NCI-H187 treated with DMSO at 0.1 percent for 48 hours (cell line): ENCODE measurements at places on chromosomes 1 and 21.

DNA sequence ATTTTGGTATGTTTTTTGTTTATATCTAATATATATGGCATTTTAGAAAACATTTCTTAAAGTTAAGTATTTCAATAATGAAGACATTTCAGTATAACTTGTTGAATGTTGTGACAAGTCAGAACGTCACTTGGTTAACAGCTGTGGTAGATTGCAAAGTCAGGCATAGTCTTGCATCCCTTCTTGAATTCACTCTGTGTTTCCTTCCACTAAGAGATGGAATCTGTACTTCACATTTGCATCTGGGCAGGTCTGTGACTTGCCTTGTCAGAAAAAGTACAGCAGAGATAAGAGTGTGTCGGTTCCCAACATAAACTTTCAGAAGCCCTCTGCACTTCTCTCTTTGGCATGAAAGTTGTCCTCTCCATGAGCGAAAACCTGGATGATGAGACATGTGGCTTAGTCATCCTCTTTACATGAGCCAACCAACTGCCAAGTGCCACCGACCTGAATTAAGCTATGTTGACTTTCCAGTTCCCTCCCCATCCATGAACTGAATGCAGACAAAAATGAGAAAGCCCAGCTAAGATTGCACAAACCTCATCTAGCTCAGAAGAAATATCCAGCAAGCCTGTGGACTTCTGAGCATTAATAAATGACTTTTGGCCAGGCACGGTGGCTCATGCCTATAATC lies 1730.2 kb downstream of the MRPL39 start:
- no peak for DNase-seq

- DNase-seq, result no peak
These were observed 63.1 kb downstream of the ZNF281 start for GRCh38 chr1:200346700-200347099.

GRCh38 chr1:210448297-210448892 lies 119.7 kb downstream of the HHAT start:
- DNase-seq, result no peak

- no peak for DNase-seq
These were observed 111.1 kb downstream of the CLIC6 start for GRCh38 chr21:34779860-34780259.

GRCh38 chr21:46021978-46022544 lies 40.5 kb downstream of the COL6A1 start:
- no peak for DNase-seq

- no peak for DNase-seq
These were observed 135.5 kb downstream of the SETD4 start for GRCh38 chr21:35924714-35925301.

GRCh38 chr1:169207797-169208520 lies 101.5 kb downstream of the ATP1B1 start:
- no peak for DNase-seq

DNA sequence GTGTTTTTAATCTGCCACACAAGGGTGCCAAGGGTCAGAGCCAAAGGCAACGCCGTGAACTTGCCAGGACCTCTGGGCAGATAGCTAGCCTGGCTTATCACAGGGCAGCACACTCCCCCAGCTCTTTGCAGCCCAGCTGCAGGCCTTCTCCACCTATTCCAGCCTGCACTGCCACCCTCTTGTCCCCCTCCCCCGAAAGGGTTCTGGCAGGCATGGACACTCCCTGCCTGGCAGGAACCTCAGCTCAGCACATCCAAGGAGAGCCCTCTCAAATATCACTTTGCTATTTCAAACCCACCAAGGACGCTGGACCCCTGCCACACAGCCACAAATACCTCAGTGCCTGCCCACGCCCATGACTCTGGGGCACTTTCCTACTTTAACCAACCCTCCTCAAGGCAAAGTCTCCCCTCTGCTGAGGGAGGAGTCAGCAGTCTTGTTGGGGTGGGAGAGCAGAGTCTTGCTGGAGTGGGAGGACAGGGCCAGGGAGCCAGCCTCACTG lies 9.1 kb downstream of the SSBP3 start:
- DNase-seq, result no peak

DNA sequence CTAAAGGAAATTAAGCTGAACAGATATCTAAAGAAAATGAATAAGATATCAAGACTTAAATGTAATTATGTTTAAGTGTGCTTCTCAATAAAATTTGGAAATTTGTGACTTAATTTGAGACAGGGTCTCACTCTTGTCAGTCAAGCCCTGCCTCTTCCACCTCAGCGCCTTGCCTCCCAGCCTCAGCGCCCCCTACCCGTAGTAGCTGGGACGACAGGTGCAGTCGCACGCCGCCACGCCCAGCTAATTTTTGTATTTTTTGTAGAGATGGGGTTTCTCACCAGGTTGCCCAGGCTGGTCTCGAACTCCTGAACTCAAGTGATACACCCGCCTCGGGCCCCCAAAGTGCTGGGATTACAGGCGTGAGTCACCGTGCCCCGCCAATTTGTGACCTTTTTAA lies 117.0 kb downstream of the CLEC20A start:
- no peak for DNase-seq

GRCh38 chr1:33641104-33641830 lies 168.8 kb downstream of the ZSCAN20 start:
- DNase-seq, result no peak

- no peak for DNase-seq
These were observed 7.6 kb downstream of the LAPTM5 start for GRCh38 chr1:30749691-30750583.

DNA sequence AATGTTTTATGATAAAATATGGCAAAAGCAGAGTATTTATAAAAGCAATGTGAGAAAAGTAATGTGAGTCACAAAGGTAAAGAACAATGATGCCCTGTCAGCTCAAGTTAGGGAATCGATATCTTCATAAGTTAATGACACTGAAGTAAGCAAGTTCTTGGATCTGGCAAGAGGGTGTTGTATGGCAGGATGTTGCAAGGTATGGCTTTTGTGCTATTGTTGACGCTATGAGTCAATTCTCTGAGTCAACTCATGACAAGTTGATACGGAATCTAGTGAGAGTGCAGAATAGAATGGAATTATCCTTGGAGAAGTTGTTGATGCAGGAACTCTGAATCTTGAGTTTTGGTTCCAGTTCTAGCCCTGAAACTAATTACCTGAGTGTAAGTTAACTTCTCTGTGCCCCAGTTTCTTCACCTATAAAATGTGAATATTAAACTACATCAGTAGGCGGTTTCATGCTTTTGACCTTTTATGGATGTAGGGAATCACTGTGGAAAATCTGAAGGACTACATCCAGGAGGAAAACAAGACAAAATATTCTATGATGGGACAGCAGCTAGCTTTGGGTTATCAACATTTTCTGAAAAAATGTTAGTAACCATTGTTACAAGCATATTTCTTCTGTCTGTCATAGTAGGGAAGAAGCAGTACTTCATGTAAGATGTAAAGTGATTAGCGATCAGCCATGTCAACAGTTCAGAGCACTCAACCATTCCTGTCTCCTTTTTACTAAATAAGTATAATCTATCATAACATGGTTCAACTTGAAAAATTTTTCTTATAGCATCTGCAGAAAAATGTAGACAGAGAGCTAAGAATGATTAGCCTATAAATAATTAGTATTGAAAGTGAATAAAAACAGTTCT lies 96.9 kb downstream of the ATP6V1G3 start:
- no peak for DNase-seq

GRCh38 chr1:35745124-35745730 lies 24.6 kb downstream of the CLSPN start:
- no peak for DNase-seq

DNA sequence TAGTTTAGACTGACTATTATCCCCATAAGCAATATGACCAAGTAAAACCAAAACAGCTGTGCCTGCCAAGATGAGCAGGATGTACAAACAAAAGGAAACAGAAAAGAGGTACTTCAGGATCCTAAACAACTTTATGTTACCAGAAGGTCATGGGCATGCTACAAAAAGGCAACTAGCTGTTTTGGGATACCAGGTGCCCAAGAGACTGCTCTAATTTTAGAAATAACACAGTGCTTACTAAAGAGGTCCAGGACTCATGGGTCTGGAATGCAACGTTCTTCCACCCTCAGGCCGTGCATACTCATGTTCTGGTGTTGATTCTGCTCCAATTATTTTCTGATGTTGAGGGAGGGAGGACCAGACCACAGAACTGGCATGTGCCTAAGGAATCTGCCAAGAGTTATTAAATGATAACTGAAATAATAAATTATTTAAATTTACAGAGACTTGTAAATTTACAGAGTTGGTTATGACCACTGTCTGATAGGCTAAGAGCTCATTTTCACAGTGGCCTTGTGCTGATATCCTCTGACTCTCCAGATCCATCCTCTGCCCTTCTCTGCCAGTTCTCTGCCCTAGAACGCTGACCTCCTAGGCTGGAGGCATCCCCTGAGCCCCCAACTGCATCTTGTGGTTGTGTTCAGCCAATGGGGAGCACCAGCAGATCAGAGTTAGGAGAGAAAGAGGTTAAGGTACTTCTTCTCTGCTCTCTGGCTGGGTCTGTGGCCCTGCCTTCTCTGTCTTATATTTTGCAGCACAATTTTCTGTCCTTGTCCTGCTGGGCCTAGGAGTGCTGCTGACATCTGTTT lies 37.7 kb upstream of the BCL10 start:
- no peak for DNase-seq

- DNase-seq, result no peak
These were observed 164.8 kb downstream of the PRDM2 start for GRCh38 chr1:13864760-13865159.

- DNase-seq, result no peak
These were observed 42.7 kb upstream of the SLC16A1 start for GRCh38 chr1:112998592-112999235.

- DNase-seq, result no peak
These were observed 26.3 kb upstream of the IL20 start for GRCh38 chr1:206839006-206839560.

GRCh38 chr1:9733160-9733789 lies 81.7 kb downstream of the PIK3CD start:
- no peak for DNase-seq

GRCh38 chr1:23209770-23210169 lies 7.5 kb downstream of the HTR1D start:
- no peak for DNase-seq

DNA sequence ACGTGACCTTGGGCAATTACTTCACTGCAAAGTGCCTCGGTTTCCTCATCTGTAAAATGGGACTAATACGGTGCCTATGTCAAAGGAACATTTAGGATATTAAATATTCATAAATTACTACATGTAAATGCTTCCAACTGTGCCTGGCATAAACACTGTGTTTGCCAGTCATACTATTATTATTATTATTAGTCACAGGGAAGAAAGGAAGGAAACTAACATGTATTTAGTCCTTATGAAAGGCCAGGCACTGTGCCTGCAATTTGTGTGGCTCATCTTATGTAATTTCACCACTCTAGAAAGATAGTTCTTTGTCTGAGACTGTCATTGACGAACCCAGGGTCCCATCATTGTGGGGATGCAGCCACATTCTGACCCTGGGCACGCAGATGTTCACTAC lies 45.0 kb downstream of the EPHB2 start:
- no peak for DNase-seq

- DNase-seq, result no peak
These were observed 21.9 kb downstream of the UBE2Q1 start for GRCh38 chr1:154536570-154536969.

- peak; percentile 73 for DNase-seq
These were observed 33.1 kb upstream of the DIP2A start for GRCh38 chr21:46425571-46425970.

GRCh38 chr1:223716302-223716862 lies 4.0 kb downstream of the CAPN2 start:
- no peak for DNase-seq

DNA sequence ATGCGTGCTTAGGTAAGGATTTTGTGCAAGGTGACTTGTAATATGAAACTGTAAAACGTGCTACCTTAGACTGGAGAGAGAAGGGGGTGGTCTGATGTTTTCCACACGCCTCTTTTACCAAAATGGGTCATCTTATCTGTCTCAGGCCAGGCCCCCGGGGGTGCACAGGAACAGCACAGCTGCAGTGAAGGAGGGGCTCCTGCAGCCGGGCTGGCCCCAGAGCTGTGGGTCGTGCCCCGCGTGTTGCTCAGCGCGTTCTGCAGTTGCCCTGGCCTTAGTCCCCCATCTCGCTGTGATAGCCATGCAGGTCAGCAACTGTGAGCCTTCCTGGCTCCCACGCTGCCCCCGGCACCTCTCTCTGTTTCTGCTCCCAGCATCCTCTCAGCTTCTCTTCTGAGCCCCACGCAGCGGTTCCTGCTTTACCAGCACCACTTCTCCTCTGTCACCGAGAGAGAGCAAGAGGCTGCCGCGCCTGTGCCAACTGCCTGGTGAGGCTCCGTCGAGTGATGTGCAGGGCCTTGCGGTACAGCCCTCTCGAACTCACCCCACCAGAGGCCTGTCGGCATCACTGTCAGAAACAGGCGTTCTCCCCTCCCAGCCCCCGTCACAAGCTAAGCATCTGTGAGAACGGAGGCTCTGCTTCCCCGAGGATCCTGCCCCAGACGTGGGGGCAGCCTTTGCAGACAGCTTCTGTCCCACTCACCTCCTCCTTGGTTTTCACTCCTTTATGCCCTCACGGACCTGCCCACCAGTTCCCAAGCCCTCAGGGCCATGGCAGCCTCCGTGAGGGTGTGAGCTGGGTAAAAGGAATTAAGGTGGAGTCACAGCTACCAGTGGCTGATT lies 73.3 kb downstream of the ADARB1 start:
- no peak for DNase-seq

GRCh38 chr1:183632964-183633363 lies 2.6 kb downstream of the ARPC5 start:
- no peak for DNase-seq

DNA sequence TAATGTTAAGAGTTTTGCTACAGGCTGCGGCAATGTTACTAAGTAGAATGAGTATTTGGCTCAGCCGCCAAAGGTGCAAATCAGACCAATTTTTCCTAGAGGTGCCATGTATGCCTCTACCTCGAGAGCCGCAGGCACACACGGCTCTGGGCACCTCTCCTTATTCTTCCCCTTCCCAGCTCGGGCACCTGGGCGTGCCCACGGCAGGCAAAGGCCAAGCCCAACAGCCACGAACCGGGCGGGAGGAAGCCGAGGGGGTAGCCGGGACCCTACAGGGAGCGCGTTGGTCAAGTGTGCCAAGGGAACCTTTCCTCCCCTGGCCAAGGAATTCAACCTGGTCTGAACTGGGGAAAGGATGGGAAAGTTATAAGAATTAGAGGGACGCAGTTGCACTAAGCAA lies 31.0 kb downstream of the LRRC3 start:
- no peak for DNase-seq

GRCh38 chr21:38376235-38376634 lies 119.4 kb downstream of the KCNJ15 start:
- no peak for DNase-seq
